Substantia nigra (tissue), 51 donors: ENCODE measurements at places on chromosomes 2 and 18.

DNA sequence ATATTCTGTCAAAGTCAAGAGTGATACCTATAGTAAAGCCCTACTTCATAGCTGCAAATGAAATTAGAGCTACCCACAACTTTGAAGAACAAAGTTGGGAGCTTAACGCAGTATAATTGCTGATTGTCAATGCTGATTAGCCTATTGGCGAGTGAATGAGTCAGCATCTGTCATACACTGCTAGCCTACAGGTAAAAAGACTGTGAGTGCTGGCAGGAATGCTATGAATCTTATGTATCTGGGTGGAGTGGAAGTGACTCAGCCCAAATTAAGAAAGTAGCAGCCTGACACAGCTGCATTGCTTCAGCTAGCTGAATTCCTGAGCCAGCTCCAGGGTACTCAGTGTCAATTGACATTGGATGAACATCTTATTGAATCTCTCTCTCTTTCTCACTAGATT lies 179.4 kb upstream of the DCC start:
- DNase-seq = no peak

- DNase-seq = no peak
Measured at GRCh38 chr18:49682173-49682802, 120.4 kb downstream of the LIPG start.

GRCh38 chr2:204370172-204370718 lies 175.0 kb upstream of the PARD3B start:
- no peak for DNase-seq

DNA sequence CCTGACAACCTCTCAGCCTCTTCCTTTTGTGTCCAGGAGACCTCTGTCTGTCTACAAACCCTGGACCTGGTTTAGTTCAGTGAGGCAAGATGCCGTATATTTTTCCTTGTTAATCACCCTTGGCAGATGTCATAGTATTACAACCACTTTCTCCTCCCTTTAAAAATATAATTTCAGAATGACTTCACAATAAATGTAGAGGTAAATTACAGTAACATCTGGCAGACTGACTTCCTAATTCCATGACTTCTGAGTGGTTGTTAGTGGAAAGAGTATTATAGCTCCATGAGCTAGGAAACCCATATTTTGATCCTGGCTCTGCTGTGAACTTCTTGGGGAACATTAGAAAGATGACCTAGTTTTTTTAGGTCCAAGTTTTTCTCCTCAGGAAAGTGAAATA lies 39.5 kb downstream of the SPATS2L start:
- no peak for DNase-seq

DNA sequence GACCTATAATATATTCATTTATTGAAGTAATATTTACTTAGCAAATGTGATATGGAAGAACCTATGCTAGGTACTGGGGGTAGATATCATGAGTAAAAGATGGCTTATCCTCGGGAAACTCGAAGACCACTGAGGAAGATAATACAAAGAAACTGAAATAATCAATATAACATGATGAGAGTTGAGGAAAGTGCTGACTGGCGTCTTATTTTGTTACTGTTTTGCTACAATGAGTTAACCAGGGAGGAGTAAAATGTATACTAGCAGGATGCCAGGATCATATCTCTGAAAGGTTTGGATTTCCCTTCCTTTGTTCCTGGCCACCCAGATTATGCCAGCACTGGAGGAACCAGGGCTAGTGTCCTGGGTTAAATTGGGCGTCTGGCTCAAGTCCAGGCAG lies 111.7 kb upstream of the SPATS2L start:
- no peak for DNase-seq
